ENCODE measurements at places on chromosomes 6 and 20. TPM values are rescaled to one million over a fixed set of nuclear protein-coding genes. Genes with fewer than 3 reads are reported as not detected.

- H3K36me3 ChIP-seq: no peaks in the 10 kb centered on the region
- no peak overlapping the region for H3K4me3 ChIP-seq
- no peaks in the 10 kb centered on the region for H3K4me1 ChIP-seq
- H3K27ac ChIP-seq: no peak overlapping the region
Observed at GRCh38 chr6:137341681-137342195, 122.6 kb upstream of the IFNGR1 start.

- H3K27ac ChIP-seq: peak overlapping the region; percentile 52
- H3K4me1 ChIP-seq: peaks cover 5% of the 10 kb centered on the region
- no peak for DNase-seq
- no peaks in the 10 kb centered on the region for H3K36me3 ChIP-seq
- no peak overlapping the region for H3K4me3 ChIP-seq
Observed at GRCh38 chr6:20056350-20056992, 155.8 kb downstream of the MBOAT1 start.

GRCh38 chr6:44676826-44677433 is 289.4 kb downstream of the CDC5L start:
- peaks cover 6% of the 10 kb centered on the region for H3K27me3 ChIP-seq
- H3K4me1 ChIP-seq: peaks cover 19% of the 10 kb centered on the region
- no peak overlapping the region for H3K27ac ChIP-seq
- H3K4me3 ChIP-seq: no peak overlapping the region

DNA sequence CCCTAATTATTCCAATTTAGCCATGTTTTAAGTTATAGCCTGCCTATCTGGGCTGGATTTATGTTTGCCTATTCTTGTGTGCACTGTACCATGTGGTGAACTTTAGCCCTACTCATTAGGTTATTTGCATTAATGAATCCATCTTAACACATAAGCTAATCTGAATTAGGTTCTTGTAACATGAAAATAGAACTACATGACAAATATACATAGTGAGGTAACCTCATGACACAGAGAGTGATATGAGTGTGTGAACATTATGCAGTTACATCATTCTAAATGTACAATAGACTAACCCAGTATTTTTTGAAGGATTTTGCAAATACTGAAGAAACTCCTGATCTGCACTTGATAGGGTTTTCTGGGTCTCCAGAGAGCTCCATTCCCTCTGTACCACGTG is 733.7 kb upstream of the CITED2 start:
- DNase-seq: no peak
- no peaks in the 10 kb centered on the region for H3K27me3 ChIP-seq
- H3K4me1 ChIP-seq: peaks cover 27% of the 10 kb centered on the region
- no peak overlapping the region for H3K27ac ChIP-seq

GRCh38 chr6:132147530-132148011 is 196.4 kb upstream of the CCN2 start:
- H3K27me3 ChIP-seq: no peaks in the 10 kb centered on the region
- H3K36me3 ChIP-seq: no peaks in the 10 kb centered on the region
- H3K4me1 ChIP-seq: peaks cover 34% of the 10 kb centered on the region
- H3K27ac ChIP-seq: peak overlapping the region; percentile 39
- no peak for DNase-seq

DNA sequence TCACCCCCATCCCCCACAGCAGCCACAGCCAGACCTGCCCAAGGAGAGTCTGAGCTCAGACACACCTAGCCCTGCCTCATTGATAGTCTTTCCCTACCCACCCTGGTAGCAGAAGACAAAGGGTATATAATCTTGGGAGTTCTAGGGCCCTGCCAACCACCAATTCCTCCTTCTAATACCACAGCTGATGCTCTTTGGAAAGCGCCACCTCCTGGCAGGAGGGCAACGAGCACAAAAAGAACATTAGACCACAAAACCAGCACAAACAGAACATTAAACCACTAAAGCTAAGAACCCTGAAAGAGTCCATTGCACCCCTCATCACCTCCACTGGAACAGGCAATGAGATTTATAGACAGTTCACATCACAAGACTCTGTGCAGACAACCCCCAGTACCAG is 195.8 kb upstream of the FUT9 start:
- no peaks in the 10 kb centered on the region for H3K36me3 ChIP-seq
- H3K27me3 ChIP-seq: no peaks in the 10 kb centered on the region
- no peaks in the 10 kb centered on the region for H3K4me1 ChIP-seq
- DNase-seq: no peak

DNA sequence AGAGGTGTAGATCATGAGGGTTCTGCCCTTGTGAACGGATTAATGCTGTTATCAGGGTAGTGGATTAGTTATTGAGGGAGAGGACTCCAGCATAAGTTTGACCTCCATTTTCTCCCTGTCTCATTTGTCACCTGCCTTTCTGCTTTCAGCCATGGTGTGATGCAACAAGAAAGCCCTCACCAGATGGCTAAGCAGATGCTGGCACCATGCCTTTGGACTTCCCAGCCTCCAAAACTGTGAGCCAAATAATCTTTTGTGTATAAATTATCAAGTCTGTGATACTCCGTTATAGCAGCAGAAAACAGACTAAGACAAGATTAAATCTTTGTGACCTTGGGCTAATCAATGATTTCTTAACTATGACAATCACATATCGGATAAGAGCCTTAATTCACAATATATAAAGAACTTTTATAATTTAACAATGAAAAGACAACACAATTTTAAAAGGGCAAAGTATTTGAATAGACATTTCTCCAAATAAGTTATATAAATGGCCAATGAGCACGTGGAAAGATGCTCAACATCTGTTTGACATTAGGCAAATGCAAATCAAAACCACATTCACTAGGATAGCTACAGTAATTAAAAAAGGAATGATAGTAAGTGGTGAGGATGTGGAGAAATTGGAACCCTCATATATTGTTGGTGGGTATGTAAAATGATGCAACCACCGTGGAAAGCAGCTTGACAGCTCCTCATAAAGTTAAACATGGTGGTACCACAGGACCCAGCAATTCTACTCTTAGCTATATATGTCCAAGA is 45.3 kb upstream of the IFNGR1 start:
- H3K36me3 ChIP-seq: peaks cover 3% of the 10 kb centered on the region
- DNase-seq: no peak
- peaks cover 14% of the 10 kb centered on the region for H3K27me3 ChIP-seq
- peaks cover 36% of the 10 kb centered on the region for H3K4me1 ChIP-seq
- no peak overlapping the region for H3K27ac ChIP-seq
- no peak overlapping the region for H3K4me3 ChIP-seq

HCK gene
- total RNA-seq: not detected

Data from chondrocyte (in vitro differentiated cells).